ENCODE measurements at places on chromosomes 2 and 18.

DNA sequence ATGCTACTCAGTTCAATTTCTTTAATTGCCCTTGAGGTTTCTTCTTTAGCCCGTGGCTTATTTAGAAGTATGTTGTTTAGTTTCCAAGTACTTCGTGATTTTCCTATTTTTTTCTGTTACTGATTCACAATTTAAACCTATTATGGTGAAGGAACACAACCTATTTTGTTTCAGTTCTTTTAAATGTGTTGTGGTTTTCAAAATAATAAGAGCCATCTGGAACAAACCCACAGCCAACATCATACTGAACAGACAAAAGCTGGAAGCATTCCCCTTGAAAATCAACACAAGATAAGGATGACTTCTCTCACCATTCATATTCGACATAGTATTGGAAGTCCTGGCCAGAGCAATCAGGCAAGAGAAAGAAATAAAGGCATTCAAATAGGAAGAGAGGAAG is 155.2 kb downstream of the GALNT1 start:
- peak; percentile 75 for DNase-seq

DNA sequence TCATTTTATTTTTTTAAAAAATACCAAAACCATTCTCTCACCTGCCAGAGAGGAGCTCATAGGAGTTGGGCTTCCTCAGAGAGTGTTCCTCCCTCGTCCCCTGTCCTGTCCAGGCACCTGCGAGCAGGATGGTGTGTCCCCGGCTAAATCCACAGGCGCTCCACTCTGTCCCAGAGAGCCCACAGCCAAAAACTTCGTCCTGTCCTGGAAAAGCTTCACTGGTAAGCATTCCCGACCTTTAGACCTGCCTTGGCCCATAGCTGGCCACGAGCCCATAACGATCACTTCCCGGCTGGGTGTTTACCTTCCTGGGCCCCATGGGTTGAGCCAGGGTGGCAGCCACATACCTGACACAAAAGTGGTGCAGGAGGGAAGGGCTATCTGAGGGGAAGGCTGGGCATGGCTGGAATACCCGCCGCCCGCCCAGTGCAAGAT is at the start of gene NGEF:
NGEF (minus strand) TSS at position 230 of the 435 bp plus-strand sequence. CDS start 38,366 bp downstream, outside the sequence.
- DNase-seq = no peak

GRCh38 chr18:35862119-35862640 is 110.3 kb upstream of the RMP24 start:
- DNase-seq = no peak

DNA sequence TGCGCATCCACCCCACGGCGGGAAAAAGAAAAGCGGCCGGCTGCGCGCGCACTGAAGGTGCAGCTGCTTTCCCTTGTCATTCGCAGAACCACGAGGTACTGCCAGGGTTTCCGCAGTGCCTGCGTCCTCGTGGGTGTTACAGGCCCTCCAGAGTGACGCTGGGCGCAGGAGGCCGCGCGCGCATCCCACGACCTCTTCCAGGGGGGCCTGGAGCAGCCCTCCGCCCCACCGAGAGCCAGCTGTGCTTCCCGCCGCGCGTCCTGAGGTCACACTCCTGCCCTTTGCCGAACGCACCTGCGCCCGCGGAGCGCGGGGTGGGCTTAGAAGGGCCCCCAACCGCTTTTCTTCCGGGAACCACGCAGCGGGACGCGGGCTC is 378 bp upstream of the IAH1 start:
- DNase-seq = peak; percentile 32

DNA sequence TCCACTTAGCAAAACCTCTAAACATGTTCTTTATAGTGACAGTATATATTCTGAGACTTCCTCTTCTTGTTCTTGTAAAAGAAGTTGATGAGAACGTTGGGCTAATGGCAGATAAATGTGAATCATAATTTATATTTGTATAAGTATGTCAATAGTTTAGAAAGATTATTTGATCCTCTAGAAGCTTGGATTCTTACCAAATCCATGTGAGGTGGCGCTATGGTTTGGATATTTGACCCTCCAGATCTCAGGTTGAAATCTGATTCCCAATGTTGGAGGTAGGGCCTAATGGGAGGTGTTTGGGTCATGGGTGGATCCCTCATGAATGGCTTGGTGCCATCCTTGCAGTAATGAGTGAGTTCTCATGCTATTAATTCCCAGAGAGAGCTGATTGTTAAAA is 29.8 kb upstream of the SCN1A start:
- DNase-seq = no peak

DNA sequence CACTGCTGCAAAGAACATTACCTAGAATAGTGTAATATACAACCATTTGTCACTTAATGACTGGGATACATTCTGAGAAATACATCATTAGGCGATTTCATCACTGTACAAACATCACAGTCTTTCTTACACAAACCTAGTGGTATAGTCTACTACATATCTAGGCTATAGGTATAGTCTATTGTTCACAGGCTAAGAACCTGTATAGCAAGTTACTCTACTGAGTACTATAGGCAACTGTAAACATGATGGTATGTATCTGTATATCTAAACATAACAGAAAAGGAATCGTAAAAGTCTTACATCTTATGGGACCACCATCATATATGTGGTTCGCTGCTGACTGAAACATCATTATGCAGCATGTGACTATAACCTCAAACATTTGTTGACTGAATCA is 21.4 kb downstream of the SP3 start:
- no peak for DNase-seq

DNA sequence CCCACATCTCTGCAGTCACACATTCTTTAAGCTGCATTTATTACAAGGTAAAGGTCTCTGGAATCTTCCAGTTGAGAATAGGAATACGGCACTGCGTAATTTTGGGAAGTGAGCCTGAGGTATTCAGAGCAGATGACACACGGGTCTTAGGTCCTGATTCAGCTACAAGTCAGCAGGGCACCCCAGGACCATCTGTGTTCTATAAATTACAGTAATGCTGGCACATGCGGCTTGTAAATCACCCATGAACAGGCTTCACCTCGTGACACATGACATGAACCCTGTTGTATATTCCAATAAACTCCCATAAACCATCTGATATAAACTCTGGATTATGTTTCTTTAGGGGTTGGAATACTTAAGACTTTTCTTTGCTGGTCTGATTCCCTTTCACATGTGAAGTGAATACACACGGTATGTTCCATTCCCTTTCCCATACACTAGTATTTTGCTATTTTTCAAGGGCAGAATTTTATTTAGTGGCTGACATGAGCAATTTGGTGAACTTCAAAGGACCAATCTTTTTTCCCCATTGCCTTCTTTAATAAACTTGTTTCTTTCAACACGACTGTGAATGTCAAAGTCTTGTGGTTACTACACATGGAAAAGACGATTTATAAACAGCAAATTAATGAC is 298.6 kb downstream of the MEIS1 start:
- no peak for DNase-seq

- peak; percentile 44 for DNase-seq
Measured at GRCh38 chr2:10169581-10169980, 47.0 kb downstream of the RRM2 start.

DNA sequence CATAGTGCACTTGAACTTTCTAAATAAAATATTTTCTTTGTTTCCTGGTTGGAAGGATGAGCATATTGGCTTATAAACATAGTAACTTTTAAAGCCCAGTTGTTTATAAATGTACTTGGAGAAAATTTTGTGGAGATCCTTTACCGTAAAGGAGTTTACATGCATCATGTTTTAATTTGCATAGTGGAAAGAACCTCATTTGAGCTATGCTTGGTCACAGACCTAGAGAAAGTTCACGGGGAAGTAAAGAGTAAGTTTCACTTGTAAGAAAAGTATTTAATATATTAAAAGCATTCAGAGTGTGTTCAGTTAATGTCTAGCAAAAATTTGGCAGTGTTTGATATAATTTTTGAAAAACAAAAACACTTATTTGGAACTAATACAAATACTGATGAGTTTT is 45.3 kb downstream of the PIKFYVE start:
- DNase-seq = no peak

GRCh38 chr18:11533942-11534496 is 75.4 kb upstream of the SLC35G4 start:
- DNase-seq = no peak

- DNase-seq = no peak
Measured at GRCh38 chr2:154049561-154049960, 177.8 kb downstream of the GALNT13 start.

Data from fibroblast of the aortic adventitia (primary cell).